ENCODE measurements at places on chromosomes 3 and 15.

DNA sequence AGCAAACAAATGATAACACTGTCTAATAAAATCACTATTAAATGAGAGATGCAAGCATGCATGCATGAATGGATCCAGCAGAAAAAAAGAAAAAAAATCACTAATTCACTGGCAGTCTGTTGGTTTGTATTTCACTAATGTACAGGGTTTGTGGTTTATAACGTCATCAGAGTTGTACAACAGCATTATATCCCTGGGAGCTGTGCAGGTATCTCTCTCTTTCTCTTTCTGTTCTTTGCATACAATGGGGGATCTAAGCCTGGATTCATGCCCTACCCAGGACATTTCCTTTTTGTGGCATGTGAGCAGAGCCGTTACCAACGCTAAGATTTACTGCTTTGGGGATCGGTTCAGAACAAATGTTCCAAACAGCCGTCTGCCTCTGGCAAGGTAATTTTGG is 229.5 kb downstream of the SOX2 start:
- no peak for DNase-seq

GRCh38 chr3:122355612-122356011 is 27.4 kb downstream of the MIX23 start:
- no peak for DNase-seq

GRCh38 chr15:76135516-76135915 is 75.7 kb downstream of the TMEM266 start:
- DNase-seq = no peak

DNA sequence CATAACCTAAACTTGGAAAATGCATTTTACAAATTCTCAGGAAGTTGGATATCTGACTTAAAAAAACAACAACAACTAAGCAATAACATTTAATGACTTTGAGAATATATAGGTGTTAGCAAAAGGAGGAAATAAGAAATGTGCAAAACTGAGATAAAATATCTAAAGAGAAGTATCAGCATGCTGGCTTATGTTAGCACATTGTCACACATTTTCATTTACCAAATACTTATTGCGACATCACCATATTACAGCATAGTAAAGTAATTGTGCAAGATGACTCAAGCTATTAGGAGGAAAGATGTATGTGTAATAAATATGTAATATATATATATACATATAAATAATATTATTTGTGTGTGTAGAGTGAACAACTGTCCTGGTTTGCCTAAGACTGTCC is 9.2 kb downstream of the PTX3 start:
- DNase-seq = no peak

- DNase-seq = no peak
These were observed 132.9 kb downstream of the KCNMB2 start for GRCh38 chr3:178669022-178669601.

DNA sequence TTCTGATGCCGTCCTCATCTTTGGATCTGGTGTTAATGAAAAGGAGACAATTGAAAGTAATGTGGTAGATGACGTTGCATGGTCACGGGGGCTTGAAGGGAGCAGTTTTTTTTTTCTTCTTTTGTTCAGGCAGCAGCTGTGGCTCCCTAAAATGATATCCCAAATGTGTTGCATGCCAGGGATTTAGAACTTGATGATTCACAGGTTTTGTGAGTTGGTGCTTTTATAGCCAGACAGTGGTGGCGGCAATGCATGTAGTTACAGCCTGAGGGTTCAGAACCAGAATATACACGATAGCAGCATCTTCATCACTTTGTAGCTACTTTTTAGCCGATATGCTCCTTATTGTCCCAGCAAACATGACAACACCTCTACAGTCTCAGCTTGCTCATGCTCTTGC is 133.4 kb downstream of the CHST2 start:
- no peak for DNase-seq

GRCh38 chr3:65873869-65874268 is 164.8 kb downstream of the MAGI1 start:
- no peak for DNase-seq

DNA sequence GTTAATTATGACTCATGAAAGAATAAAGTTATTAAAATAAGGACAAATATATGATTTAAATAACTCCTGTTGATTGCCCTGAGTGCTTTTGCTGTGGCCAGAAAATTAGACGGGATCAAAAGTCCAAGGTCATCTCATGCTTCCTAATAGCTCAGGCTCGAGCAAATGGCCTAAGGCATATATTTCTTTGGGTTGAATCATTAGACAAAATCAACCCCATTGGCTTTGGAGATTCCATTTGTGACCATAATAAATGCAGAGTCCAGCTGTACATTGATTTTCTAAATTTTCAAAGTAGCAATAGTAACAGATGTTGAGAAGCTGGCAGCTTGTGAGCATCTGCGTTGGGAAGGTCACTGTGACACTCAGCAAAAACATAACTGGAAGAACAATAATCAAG is 464.5 kb upstream of the TGFBR2 start:
- DNase-seq = no peak

DNA sequence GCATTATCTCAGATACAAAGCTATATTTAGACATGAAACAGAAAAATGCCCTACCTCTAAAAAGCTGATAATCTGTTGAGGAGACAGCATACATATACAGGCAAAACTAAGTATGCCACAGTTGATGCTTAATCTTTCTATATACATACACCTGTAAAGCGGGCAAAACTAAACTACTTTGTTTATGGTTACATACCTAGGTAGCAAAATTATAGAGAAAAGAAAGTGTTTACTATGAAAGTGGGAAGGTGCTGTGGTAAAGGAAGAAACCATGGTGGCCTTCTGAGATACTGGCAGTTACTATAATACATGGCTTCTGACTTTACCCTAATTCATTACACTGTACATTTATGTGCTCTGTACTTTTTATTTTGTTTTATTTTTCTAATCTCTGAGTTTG is 36.0 kb upstream of the NR1I2 start:
- DNase-seq = no peak

DNA sequence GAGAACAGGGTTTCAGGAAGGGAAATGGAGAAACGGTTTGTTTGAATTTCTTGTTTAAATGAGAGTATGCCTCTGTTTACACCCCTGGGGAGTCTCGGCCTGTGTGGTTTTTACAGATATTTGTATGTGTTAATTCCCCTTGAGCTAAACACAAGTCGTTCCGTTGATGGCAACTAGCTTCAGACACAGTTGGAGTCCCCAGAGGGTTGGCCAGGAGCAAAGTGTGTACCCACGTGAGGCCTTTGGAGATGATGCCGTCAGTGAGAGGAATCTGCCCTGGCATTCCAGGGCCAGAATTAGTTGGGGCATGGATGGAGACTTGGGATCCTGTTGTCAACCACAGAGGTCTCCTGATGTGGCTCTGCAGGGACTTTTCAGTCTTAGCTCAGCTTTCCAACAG is 44.0 kb downstream of the CEMIP start:
- DNase-seq = no peak

DNA sequence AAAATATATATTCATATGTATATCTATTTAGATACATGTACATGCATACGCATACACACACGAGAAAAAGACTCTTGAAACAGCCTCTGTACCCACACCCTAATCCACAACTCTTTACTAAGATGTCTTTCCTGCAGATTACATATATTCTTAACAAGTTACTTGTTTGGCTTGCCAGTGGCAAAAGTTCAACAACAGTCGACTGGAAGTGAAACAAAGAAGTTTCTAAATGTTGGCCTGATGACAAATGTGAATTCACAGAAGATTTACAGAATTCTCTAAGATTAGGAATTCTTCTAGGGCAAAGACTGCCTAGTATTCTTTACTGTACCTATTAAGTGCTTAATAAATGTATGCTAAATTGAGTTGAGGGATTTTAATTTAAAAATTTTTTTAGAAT is 116.8 kb downstream of the CDIN1 start:
- no peak for DNase-seq

- no peak for DNase-seq
These were observed 55.1 kb upstream of the PLXNA1 start for GRCh38 chr3:126927846-126928245.

- no peak for DNase-seq
These were observed 70.5 kb downstream of the PYDC2 start for GRCh38 chr3:191531434-191531972.

GRCh38 chr3:55718521-55718921 is 231.4 kb upstream of the WNT5A start:
- no peak for DNase-seq

DNA sequence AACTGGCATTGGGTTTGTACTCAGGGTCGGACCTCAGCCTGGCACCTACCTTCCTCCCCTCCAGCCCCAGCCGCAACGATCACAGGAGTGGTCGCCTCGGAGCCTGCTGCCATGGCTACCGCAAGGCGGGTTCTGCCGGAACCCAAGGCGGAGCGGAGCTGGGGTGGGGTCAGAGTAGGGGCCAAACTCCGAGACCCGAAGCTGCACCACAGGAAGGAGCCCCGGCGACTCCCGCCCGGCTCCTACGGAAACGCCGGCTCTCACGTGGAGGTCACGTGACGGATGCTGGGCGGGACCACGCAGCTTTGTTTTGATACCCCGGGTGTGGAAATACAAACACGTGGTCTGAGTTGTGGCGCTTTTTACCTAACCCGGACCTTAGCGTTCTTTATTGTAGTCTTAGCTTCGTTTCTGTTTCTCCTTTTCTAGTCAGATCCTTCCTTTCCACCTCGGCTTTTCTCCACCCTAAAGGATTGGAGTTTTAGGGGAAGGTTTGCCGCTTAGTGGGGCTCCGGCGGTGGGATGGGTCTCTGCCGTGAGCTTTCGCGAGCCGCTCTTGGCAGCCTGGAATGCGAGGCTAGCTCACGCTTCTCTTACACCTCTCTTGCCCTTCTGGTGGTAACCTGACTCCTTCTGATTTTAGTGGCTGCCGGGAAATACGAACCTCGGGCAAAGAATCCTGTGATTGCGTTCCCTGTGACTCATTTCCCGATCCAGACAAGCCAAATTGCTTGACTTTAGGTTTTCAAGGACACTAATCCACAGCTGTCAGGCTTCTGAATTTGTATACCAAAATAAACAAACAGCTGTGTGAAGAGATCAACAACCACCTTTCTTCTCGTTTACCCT is at the start of gene HSPBAP1:
HSPBAP1 (minus strand) TSS at position 264 of the 849 bp plus-strand sequence; CDS start at position 113, 151 bp downstream.
- DNase-seq = peak; percentile 94

DNA sequence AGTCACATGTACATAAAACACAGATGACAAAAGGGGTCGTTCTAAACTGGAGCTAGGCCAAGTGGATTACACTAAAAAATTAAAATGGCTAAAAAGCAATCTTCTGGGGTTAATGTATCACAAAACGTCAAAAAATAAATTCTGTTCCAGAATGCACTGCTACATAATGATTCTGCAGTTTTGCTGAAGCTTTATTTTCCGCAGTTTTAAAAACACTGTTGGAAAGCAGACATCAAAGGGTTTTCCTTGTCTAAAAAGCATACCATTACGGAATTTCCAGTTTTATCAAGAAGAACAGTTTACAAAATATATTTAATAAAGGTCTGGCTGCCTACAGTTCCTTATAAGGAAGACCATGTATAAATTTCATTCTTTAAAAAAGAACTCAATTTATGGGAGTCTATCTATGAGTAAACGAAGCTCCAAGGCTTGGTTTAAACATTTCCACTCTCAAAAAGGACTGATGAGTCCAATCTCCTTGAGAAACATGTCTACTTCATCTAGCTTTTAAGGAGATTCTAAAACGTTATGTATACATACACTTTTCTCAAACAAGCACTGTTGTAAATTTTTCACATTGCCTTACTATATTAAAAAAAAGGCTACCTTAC is 1.3 kb downstream of the DMXL2 start:
- DNase-seq = no peak

DNA sequence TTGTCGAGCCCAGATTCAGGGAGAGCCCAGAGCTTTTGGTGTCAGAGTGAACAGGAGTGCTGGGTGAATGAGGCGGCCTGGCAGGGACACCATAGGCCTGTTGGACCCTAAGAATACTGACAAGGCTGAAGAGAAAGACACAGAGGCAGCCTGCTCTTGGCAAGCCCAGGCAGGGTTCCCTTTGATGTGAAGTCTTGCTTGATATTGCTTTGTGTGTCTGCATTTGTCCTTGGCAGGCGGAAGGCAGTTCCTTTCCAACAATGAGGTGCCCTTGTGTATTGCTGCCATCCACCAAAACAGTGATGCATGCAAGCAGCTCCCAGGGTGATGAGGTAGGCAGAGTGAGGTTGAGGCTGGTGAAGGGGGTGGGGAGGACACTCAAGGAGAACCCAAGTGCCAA is 152.7 kb upstream of the TSC22D2 start:
- no peak for DNase-seq

GRCh38 chr3:89966877-89967665 is 859.6 kb downstream of the EPHA3 start:
- DNase-seq = no peak

- DNase-seq = no peak
These were observed 590.2 kb downstream of the RBMS3 start for GRCh38 chr3:29871087-29871486.

DNA sequence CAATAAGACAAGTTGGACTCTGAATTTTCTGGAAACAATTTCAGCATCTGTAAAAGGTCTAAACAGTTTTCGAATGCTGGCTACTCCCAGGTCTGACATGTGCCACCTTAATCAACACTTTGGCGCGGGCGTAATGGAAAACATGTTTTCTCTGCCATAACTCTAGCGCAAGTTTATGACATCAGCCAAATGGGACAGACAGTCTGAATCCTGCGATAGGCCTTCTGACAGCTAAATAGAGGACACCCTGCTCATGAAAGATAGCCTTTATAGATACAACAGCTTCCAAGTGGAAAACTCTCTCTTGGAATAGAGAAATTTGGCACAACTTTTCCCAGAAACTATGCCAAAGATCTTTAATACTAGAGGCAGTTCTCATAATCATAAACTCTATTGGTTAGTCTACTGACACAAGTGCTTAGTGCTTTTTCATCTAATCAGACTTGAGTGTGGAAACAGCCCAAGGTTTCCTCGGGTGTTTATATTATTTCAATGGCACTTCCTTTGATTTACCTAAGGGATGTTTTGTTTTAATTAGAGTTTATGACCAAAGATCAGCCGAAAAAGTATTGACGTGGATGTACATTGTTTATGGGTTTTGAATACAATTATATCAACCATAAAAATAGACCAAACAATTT is 120.1 kb upstream of the DPH6 start:
- no peak for DNase-seq

DNA sequence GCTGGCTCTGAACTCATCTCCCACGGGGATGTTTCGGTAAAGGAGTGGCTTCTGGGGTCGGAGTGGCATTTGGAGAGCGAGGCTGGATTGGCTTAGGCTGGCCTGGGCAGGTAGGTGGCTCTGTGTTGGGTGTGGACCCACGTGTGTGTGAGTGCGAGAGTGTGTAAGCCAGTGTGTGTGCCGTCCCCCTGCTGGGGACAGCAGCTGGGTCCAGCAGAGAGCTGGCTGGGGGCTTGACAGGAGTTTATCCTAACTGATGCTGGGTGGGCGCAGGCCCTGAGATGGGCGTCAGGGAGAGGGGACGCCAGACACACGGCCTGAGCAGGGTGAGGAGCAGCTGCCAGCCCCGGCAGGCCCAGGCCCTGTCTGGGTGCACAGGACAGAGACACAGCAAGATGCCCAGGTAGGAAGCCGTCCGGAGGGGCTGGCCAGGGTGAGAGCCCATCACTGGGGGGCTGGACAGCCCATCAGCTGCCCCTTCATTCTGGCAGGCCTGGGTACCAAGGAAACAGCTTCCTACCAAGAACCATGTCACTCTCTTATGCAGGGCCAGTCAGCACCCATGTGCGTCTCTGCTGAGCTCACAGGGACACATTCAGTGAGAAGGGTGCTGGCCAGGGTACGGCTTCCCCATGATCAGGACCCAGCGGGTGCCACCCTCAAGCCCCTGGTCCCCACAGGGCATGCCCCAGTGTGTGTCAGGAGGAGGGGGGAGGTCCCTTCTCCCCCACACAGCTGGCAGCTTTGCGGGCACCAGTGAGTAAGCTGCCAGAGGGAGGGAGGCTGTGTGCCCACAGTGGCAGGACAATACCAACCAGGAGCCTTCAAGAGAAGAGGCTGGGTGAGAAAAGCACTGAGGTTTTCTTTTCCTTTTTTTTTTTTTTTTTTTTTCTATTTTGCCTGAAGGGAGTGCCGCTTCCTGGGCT is 1.1 kb downstream of the PAK6 start:
- no peak for DNase-seq
